ENCODE measurements at places on chromosomes 5 and 9.

DNA sequence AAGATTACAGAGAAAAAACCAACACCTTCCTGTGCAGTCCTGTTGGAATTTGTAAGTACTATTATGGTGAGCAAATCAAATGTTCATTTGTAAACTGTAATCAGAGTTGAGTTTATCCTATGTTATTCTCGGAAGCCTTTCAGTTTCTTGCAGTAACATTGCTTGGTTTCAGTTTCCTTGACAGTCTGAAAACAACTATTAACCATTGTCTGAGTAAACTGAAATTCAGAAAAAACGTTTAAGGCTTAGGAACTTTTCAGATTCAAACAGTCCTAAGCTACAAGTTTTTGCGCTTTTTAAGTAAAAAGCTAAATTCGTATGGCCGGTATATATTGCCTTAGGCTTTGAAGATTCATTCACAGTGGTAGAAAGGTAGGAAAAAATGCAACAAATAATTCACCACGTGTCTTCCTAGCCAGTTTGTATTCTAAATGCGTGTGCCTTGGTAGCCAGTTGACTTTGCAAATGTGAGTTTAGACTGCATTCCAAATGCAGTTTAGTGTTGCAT, 2.5 kb downstream of the GPBP1 start:
- DNase-seq, result no peak

DNA sequence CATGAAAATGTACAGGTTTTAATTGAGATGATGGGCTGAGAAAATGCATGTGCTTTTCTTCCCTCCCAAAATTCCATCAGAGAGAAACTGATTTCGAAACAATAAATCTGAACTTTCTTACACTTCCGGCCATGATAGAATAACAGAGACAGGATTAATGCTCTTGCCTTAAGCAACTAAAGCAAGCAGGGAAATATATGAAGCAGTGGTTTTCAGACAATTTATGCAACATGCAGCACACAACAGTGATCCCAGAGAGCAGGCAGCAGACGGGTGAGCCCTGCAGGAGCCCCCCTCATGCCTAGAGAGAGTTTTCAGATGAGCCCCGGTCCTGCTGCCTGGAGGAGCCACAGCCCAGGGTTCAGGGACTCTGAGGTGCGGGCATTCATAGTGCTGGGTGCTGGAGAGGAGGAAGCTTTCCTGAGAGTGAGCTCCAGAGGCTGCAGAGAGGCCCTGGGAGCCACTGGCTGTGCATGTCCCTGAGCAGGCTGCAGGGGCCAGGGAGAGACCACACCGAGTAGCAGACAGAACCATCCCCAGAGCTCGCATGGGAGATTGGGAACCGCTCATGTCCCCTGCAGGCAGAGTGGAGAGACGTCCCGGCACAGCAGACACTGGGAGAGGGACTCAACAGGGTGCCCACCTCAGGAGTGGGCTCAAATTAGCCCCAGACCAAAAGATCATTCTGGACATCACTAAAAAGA, 143.5 kb downstream of the OLFM1 start:
- no peak for DNase-seq

GRCh38 chr9:127219520-127219919, 45.1 kb upstream of the GARNL3 start:
- DNase-seq, result no peak

- DNase-seq, result no peak
These were observed 4.6 kb upstream of the RGMB start for GRCh38 chr5:98768960-98769209.

DNA sequence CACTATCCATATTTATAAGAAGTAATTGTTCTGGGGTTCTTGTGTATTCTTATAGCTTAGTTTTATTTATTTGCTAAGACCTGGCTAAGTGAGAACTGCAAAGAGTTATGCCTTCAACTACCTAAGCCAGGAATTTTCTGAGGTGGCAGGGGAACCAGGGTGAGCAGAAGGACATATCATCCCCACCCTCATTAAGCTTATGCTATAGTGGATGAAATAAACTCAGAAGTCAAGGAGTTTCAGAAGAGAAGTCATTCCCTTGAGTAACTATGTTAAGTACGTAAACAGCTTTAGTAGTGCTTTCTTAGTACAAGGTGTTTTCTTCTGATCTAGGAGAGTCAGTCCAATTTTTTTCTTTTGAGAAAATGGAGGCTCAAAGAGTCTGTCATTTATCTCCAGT, 41.7 kb downstream of the STK32A start:
- no peak for DNase-seq

- no peak for DNase-seq
These were observed 27.2 kb downstream of the AHRR start for GRCh38 chr5:348726-349125.

Data from NCI-H510A (cell line).